CD4-positive, CD25-positive, alpha-beta regulatory T cell (primary cell): ENCODE measurements at places on chromosomes 4 and X.
A peak's percentile ranks its signal among the peaks of the same experiment; 100 is the strongest.

DNA sequence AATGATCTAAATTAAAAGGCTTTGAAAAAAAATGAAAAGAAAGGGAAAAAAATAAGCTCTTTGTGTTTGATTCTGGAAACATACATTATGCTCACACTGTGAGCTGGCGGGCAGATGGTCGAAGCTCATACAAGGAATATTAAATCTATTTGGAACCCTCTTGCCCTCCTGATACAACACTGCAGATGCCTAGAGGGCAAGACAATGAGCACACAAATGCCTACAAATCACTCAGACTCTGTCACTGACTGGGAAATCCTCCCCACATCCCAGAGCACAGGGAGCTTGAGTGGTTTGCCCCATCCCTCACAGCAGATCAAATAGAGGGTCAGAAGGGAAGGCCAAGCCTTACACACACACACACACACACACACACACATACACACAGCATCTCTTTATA lies 320.4 kb downstream of the HNRNPD start:
- peaks cover 7% of the 10 kb centered on the region for H3K27me3 ChIP-seq
- no peak overlapping the region for H3K4me3 ChIP-seq
- DNase-seq: no peak

DNA sequence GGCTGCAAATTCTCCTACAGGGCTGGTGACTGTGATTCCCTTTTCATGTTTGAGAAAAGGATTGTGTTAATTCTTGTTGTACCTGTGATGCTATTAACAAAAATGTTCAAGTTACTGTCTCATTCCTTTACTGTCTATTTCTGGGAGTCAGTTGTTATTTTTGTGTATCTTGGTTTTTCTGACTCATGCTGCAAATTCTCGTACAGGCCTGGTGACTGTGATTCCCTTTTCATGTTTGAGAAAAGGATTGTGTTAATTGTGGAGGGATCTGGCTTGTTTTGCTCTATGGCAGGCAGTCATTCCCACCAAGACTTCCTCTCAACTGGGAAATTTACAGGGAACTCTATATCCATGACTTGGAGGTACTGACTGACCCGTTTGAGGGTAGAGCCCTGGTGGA lies 693.4 kb upstream of the INTU start:
- H3K27ac ChIP-seq: no peak overlapping the region
- H3K4me1 ChIP-seq: no peaks in the 10 kb centered on the region
- no peaks in the 10 kb centered on the region for H3K27me3 ChIP-seq
- H3K36me3 ChIP-seq: no peaks in the 10 kb centered on the region
- no peak for DNase-seq

- H3K4me1 ChIP-seq: peaks cover 55% of the 10 kb centered on the region
- DNase-seq: no peak
- peaks cover 1% of the 10 kb centered on the region for H3K36me3 ChIP-seq
- peak overlapping the region; percentile 97 for H3K27ac ChIP-seq
- peak overlapping the region; percentile 73 for H3K4me3 ChIP-seq
These were observed 2.3 kb downstream of the HCFC1 start for GRCh38 chrX:153969125-153969903.

DNA sequence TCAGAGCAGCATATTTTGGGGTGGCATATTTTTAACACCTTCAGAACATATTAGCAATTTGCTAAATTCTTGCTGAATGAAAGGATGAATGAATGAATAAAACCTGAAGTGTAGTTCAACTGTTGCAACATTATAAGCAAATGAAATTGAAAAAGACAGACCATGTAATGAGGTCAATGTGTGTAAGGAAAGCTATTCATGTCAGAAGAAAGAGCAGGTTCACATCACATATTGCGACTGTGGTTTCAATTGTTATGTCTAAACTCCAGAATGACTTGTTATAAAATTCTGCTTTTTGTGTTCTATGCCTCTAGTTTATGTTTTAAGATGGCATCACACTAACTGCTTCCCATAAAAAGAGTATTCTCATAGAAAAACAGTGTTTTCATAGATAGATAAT lies 32.9 kb upstream of the DSPP start:
- no peaks in the 10 kb centered on the region for H3K27me3 ChIP-seq
- no peaks in the 10 kb centered on the region for H3K36me3 ChIP-seq
- H3K4me3 ChIP-seq: no peak overlapping the region
- H3K27ac ChIP-seq: no peak overlapping the region

- no peak overlapping the region for H3K4me3 ChIP-seq
- no peaks in the 10 kb centered on the region for H3K27me3 ChIP-seq
- no peak overlapping the region for H3K27ac ChIP-seq
- DNase-seq: no peak
- H3K36me3 ChIP-seq: no peaks in the 10 kb centered on the region
These were observed 226.6 kb upstream of the INTU start for GRCh38 chr4:127406187-127406586.

GRCh38 chrX:40651620-40652223 lies 4.4 kb upstream of the CXorf38 start:
- peaks cover 6% of the 10 kb centered on the region for H3K4me1 ChIP-seq
- H3K27me3 ChIP-seq: no peaks in the 10 kb centered on the region
- peaks cover 20% of the 10 kb centered on the region for H3K36me3 ChIP-seq
- peak overlapping the region; percentile 33 for H3K27ac ChIP-seq
- no peak overlapping the region for H3K4me3 ChIP-seq

DNA sequence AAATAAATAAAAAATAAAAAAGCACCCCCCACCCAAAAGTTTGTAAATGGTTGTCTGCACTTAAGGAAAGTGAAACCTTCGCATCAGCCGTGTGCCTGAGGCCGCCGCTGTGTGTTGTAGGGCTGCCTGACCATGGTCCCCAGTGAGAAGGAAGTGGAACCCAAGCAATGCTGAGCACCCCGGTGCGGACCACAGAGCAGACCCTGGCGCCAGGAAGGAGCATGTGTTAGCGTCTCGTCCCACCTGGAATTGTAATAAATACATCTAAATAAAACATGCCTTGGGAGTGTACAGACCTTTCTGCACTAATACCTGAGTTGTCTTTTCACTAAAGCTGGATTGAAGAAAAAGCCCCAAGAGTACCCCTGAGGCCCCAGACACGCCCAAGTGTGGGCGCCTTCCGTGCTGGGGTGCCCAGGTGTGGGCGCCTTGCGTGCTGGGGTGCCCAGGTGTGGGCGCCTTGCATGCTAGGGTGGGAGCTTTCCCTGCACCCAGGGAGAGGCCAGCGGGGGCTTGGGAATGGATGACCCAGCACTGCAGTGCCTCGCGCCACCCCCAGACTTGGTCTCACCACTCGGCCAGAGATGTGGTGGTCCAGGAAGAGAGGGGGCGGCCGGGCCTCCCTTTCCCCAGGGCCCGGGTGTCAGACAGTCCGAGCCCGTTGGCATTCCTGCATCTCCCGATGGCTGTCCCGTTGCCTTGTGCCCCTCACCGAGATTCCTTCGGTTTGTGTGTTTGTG lies 33.7 kb downstream of the HTT-AS start:
- no peaks in the 10 kb centered on the region for H3K27me3 ChIP-seq
- DNase-seq: no peak
- H3K4me1 ChIP-seq: peaks cover 50% of the 10 kb centered on the region
- H3K36me3 ChIP-seq: no peaks in the 10 kb centered on the region
- H3K4me3 ChIP-seq: no peak overlapping the region
- peak overlapping the region; percentile 55 for H3K27ac ChIP-seq

DNA sequence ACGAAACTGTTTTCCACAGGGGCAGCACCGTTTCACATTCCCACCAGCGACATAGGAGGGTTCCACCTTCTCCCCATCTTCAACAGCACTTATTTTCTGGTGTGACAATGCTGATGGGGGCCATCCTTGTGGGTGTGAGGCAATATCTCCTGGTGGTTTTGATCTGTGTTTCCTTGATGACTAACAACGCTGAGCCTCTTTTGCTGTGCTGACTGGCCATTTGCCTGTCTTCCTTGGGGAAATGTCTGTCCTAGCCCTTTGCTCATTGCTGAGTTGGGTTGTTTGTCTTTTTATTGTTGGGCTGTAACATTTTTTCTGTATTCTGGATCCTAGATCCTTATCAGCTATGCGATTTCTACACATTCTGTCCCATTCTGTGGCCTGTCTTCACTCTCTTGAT lies 33.7 kb downstream of the ATP2B3 start:
- no peak for DNase-seq
- no peak overlapping the region for H3K27ac ChIP-seq
- H3K4me1 ChIP-seq: no peaks in the 10 kb centered on the region
- no peaks in the 10 kb centered on the region for H3K27me3 ChIP-seq
- H3K4me3 ChIP-seq: no peak overlapping the region

DNA sequence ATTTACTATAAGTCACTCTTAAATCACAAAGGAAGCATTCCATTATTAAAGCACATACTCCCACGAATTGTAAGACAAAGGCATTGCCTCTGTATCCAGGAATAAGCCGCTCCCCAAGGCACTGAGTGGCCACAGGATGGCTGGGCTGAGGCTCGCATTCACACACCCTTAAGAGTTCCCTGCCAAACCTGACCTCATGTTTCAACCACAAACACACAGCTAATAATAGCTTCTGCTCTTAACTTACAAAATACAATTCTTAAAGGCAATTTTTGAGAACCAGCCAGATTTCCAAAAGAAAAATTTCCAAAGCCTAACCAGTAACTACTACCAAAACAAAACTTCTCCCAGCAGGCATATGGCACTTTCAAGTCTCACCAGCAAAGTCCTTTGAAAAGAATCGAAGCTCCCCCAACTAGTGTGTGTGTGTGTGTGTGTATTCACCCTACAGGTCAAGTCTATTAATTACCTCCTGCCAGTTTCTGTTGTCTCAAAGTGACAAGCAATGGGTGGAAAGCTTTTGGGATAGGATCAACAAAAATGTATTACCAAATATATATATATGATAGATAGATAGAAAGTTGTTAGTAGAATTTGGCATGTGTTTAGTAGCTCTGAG lies 36.0 kb downstream of the ARHGAP6 start:
- H3K27ac ChIP-seq: no peak overlapping the region
- H3K27me3 ChIP-seq: no peaks in the 10 kb centered on the region
- no peak overlapping the region for H3K4me3 ChIP-seq

GRCh38 chr4:8341691-8342090 lies 72.1 kb downstream of the HTRA3 start:
- no peaks in the 10 kb centered on the region for H3K4me1 ChIP-seq
- H3K36me3 ChIP-seq: no peaks in the 10 kb centered on the region
- no peak overlapping the region for H3K27ac ChIP-seq

GRCh38 chr4:185171373-185172071 lies 28.5 kb downstream of the SLC25A4 start:
- no peak overlapping the region for H3K27ac ChIP-seq
- peaks cover 50% of the 10 kb centered on the region for H3K36me3 ChIP-seq
- DNase-seq: no peak
- H3K27me3 ChIP-seq: no peaks in the 10 kb centered on the region
- no peaks in the 10 kb centered on the region for H3K4me1 ChIP-seq
- no peak overlapping the region for H3K4me3 ChIP-seq

DNA sequence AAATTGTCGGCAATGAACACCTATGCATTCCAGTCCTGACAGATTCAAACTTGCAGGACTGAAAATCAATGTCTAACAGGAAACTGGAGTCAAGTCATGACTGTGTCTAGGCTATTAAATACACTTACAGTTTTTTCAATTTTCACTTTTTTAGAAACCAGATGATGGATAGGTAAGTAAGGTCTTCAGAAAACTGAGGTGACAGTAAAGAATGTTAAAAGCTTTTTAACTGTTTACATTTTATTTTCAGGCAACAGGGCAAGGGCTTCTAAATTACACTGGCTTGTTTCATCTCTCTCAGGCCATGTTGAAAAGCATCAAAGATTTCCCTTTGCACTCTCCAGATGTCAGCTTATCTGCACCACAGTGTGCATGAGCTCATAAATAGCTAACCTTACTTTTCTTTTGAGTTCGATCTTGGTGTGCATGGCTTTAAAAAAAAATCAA lies 65.2 kb downstream of the SEC24D start:
- no peaks in the 10 kb centered on the region for H3K27me3 ChIP-seq
- H3K27ac ChIP-seq: no peak overlapping the region
- no peaks in the 10 kb centered on the region for H3K4me1 ChIP-seq
- no peak for DNase-seq

DNA sequence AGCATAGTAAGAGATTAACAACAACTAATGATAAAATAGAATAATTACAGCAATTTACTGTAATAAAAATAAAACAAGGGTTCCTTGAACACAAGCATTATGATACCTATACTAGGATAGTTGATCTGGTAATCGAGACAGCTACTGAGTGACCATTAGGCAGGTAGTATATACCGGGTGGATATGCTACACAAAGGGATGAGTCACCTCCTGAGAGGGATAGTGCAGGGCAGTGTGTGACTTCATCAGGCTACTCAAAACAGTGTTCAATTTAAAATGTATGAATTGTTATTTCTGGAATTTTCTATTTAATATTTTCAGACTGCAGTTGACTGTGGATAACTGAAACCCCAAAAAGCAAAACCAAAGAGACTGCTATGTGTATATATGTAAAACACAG lies 9.7 kb upstream of the ANTXR2 start:
- no peaks in the 10 kb centered on the region for H3K36me3 ChIP-seq
- H3K27ac ChIP-seq: no peak overlapping the region
- peaks cover under 1% of the 10 kb centered on the region for H3K4me1 ChIP-seq

DNA sequence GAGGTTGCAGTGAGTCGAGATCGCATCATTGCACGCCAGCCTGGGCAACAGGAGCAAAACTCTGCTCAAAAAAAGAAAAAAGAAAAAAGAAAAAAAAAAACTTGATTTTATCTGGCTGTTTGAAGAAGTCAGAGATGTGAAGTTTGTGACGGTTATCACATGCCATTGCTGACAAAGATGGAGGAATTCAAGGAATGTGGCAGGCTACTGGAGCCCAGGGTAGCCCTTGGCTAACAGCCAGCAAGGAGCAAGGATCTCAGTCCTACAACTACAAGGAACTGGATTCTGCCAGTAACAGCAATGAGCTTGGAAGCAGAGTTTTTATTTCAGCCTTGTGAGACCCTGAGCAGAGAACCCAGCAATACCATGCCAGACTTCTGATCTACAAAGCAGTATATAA lies 24.3 kb upstream of the TET2 start:
- H3K36me3 ChIP-seq: no peaks in the 10 kb centered on the region
- no peak for DNase-seq
- no peaks in the 10 kb centered on the region for H3K4me1 ChIP-seq

DNA sequence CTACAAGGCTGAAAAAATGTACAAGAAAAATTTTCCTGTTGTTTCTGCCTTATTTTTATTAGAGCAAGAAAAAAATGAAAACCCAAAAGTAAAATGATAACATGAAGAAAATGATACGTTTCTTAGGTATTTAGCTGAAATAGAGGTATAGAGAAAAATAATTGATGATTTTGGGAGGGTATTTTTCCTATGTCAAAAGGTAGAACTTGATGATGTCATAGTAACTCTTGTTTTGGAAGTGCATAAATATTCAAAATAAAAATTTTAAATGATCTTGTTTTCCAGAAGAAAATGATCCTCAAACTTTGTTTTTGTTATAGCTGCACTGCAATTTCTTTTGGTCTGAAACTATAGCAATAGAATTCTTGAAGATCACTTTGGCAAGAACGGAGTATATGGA lies 608.8 kb upstream of the BOD1L1 start:
- H3K27ac ChIP-seq: no peak overlapping the region
- H3K36me3 ChIP-seq: no peaks in the 10 kb centered on the region
- H3K4me1 ChIP-seq: no peaks in the 10 kb centered on the region
- DNase-seq: no peak
- H3K27me3 ChIP-seq: no peaks in the 10 kb centered on the region
- H3K4me3 ChIP-seq: no peak overlapping the region

GRCh38 chrX:23980011-23980441 lies 47.0 kb downstream of the KLHL15 start:
- DNase-seq: no peak
- H3K4me1 ChIP-seq: no peaks in the 10 kb centered on the region
- no peaks in the 10 kb centered on the region for H3K36me3 ChIP-seq
- no peak overlapping the region for H3K4me3 ChIP-seq
- H3K27me3 ChIP-seq: no peaks in the 10 kb centered on the region
